ENCODE measurements at places on chromosomes 5 and 9.

DNA sequence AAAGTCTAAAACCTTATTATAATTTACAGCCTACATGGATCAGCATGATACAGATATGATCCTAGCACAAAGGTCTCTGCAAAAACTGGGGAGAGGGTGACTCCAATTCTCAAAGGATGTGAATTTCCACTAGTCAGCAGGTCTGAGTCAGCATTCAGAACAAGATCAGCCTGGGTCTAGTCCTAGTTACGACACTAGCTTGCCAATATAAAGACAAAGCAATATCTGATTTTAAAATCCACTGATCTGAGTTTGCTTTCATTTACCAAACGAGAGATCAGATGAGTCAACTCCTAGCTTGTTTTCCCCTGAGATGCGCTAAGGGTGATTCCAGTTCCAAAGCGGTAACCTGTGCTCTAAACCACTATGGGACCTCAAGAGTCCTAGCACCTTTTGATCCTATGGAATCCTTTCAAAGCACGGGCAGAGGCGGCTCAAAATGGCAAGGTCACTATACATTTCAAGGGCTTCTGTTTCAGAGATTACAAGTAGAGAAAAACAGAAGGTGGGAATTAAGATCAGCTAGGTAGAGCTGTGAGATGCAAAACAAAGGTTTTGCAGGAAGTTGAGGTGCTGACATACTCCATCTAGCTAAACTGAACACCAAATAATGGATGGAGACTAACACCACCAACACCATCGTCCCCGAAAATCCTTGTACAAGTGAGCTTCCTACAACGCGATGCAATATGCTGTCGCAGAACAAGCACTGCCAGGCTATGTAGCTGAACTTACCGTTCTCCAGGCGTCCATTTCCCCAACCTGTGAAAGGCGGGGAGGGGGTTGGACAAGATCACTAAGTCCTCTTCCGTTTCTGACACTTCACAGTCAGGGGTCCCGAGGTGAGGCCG is 906 bp downstream of the SLC25A51 start:
- no peak for DNase-seq

- DNase-seq, result no peak
Observed at GRCh38 chr5:153624451-153624765, 133.9 kb downstream of the GRIA1 start.

- DNase-seq, result no peak
Observed at GRCh38 chr9:92188969-92189781, 74.0 kb upstream of the SPTLC1 start.

DNA sequence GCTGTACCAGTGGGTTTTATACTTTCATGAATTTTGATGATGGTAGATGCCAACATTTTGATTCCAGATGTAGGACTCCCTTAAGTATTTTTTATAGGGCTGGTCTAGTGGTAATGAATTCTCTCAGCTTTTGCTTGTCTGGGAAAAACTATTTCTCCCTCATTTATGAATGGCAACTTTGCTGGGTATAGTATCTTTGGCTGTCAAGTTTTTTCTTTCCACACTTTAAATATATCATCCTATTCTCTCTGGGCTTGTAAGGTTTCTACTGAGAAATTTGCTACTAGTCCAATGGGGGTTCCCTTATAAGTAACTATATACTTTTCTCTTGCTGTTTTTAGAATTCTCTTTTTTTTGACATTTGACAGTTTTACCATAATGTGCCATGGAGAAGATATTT is 629.3 kb downstream of the NR2F1-AS1 start:
- no peak for DNase-seq

GRCh38 chr5:132050661-132051552 is 9.5 kb upstream of the IL3 start:
- no peak for DNase-seq
